ENCODE measurements at places on chromosomes 11 and 22.
A peak's percentile ranks its signal among the peaks of the same experiment; 100 is the strongest.

- no peak for DNase-seq
These were observed 12.5 kb upstream of the EXPH5 start for GRCh38 chr11:108606070-108606469.

DNA sequence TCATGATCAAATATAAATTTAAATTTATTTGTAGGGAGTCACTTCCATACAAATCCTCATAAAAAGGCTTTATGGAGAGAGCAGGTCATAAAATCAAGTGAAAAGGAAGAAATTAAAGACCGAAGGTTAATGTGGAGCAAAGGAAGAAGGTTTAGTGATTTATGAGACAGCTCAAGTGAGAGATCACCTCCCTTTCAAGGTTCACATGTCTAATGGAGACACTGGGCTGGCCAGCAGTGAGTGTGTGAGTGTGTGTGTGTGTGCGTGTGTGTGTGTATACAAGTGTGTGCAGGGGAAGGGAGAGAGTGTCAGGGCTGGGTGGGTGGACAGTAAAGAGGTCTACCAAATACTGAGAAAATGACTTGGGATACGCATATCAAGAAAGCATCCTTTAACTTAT, 251.2 kb downstream of the FAT3 start:
- no peak for DNase-seq

- no peak for DNase-seq
These were observed 73.0 kb upstream of the SHISAL1 start for GRCh38 chr22:44385781-44386180.

DNA sequence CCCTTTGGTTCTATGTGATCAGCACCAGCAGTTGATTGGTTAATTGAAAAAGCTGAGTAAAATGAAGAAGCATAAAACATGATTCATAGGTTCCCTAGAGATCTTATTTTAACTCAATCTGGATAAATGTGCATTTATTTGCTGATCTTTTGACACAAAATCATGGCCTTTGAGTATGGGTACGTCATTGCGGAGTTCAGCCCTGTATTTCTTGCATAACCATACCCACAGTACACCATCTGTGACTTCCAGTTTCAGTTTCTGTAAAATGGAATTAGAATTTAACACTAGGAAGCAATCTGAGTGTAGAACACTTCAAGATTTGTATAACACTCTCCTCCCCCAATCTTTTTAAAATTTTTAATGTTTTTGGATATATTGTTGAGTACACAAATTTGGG, 358.2 kb downstream of the DDX10 start:
- DNase-seq: no peak

GRCh38 chr11:9688716-9689511, 25.0 kb downstream of the SWAP70 start:
- peak; percentile 63 for DNase-seq

- DNase-seq: no peak
These were observed 463.3 kb downstream of the BRD1 start for GRCh38 chr22:49364398-49364797.

DNA sequence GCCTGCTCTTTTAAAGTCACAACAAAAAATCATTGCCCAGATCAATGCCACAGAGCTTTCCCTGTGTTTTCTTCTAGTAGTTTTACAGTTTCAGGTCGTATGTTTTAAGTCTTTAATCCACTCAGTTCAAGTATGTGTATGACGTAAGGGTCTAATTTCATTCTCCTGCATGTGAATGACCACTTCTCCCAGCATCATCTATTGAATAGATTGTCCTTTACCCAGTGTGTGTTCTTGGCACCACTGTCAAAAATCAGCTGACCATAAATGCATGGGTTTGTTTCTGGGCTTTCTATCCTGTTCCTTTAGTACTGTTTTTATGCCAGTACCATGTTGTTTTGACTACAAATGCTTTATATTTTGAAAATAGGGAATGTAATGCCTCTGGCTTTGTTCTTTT, 28.1 kb downstream of the INTS4 start:
- no peak for DNase-seq

- DNase-seq: no peak
These were observed 237.8 kb downstream of the TTC28 start for GRCh38 chr22:28441720-28442263.

DNA sequence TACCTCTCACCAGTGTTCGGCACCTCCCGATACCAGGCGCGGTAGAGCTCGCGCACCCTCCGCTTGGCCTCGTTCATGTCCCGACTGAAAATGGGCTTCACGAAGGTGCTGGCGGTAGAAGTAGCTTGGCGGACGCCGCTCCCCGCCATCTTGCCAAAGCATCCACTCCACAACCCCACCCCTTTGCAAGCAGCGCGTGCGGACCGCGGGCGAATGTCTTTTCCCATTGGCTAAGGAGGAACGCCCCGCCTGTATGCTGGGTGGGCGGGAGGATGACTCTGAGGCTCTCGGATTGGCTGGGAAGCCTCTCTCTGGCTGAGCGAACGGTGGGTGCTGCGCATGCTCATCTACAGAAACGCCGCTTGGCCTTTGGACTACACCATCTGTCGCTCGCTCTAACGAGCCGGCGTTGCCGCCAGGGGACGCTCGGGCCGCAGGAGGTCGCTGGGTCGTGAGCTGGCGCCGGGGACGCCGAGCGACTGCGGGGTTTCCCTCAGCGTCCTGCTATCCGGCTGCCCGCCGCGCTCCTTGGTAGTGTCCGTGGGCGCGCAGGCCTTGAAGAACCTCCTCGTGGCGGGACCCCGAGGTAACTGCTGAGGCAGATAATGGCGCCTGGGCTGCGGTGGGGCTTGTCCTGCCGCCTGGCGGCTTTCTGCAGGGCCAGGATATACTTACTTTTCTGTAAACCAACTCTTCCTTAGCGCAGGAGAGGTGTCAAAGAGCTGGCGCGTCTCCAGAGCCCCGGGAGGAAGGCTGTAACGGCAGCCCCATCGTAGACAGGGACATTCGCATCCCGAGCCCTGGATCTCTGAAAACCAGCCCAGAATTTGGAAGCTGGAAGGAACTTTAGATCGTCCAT, at the start of gene NDUFA6:
Gene NDUFA6, minus strand, starts transcription at position 177 of the 859 bp plus-strand sequence. Its CDS starts 28 bp downstream, at position 149.
- peak; percentile 97 for DNase-seq

GRCh38 chr11:60753309-60753708, 3.4 kb upstream of the MS4A15 start:
- DNase-seq: no peak

DNA sequence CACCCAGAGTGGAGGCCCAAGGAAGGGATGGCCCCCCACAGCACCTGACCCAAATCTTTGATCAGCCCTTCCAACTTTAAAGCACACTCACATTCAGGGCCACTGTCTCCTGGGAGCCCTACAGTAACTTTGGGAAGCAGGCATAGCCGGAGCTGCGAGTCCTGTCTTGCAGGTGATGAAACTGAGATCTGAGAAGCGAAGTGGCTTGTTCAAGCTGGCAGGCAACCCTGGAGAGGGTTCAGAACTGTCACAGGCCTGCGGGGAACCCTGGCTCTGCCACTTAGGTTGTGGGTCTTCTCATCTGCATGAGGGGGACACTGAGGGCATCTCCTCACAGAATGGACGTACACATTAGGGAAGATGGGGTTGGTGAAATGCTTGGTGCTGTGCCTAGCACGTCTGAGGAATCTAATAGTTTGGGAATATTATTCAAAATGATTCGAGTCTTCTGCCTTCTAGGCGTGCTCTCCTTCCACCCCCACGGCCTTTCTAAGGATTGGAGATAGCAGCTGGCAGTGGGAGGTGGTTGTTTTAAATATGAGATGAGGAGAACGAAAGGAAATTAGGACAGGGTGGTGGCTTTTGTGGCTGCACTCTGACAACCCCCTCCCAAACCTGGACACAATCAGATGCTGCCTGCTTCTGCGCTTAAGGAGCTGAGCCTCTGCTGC, 18.8 kb upstream of the SUN2 start:
- DNase-seq: no peak

DNA sequence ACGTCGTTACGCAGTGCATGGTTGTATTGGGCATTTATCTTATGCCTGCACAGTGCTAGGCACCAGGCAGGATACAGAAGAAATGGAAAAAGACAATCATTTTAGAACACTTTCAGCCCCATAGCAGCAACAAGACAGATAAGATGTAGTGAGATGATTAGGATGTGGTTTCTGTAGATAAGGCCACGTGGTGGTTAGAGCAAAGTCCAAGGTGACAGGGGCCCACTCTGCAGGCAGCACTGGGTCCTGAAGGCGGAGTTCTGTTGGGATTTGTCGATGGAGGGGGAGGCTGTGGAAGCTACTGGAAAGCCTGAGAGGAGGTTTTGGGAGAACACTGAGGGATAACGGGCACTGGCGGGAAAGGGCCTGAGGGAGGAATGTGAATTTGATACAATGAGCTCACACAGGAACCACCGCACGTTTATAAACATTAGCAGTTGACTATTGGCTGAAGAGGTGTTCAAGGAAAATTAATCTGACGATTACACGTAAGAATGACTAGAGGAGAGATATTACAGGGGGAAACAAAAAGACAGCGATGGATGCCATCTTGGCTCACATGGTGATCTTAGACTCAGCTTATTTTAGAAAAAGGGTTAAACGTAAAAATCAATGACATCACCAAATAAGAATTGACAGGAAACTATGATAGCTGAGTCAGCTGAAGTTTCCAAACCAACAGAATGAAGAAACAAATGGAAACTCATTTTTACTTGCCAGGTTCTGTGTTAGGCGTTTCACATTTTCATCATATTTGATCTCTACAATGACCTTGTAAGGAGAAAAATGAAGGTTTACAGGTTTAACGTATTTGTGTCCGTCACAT, 551.0 kb downstream of the OPCML start:
- no peak for DNase-seq

GRCh38 chr11:60711276-60711675, 11.9 kb downstream of the MS4A8 start:
- DNase-seq: no peak

GRCh38 chr22:37171662-37172061, 16.4 kb downstream of the C1QTNF6 start:
- no peak for DNase-seq

DNA sequence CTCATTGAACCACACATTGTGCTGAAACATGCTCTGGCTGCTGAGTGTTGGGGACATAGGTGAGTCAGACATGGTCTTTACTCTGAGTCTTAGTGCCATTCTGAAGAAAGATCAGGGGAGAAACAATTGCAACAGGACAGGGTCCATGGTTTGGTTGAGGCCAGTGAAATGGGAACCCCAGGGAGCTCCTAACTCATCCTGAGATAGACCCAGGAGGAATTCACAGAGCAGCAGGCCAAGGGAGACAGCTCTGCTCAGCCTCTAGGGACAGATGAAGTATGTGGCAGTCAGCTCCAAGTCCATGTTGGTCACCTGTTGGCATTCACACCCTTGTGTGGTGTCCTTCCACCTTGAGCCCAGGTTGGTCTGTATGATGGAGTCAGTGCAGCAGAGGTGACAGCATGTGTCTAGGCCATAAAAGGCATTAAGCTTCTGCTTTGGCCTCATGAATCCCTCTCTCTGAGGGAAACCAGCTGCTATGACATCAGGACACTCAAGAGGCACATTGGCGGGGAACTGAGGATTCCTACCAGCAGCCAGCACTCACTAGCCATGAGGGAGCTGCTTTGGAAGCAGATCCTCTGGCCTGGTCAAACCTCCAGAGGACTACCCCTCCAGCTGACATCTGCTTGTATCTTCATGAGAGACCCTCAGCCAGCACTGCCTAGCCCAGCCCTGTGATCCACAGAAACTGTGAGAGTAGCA, 50.3 kb upstream of the MYEOV start:
- no peak for DNase-seq

DNA sequence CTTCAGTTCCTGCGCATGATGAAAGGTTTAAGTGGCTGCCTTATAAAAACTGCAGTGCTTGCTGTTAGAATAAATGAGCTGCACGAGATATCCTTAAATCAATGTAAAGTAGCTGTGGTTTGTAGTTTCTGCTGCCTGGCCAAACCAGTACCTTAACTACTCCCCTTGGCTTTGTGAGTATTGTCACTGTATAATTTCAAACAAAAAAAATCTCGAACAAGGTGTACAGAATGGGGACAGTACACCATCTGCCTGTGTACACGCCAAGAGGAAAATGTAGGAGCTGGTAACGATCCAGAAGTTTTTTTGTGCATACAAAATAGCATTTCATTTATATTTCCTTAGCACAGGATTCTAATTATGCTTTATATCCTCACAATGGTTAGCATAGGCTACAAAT, 20.6 kb upstream of the NDUFC2 start:
- no peak for DNase-seq

DNA sequence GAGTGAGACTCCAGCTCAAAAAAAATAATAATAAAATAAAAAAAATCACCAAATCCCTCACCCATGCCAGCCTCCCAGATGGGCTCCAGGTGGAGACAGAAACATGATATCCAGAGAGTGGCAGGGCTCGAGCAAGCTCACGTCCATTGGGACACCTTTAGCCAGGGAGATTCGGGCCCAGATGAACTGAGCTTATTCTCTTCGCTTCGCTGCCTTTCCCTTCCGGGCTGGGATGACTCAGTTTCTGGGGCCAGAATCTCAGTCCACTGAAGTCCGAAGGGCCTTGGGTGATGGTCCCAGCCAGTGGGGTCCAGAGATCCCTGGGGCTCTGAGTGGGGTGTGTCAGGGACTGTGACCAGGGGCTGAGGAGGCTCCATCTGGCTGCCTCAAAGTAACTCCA, 23.0 kb upstream of the MYEOV start:
- DNase-seq: no peak
